ENCODE measurements at places on chromosomes 12 and 14.

DNA sequence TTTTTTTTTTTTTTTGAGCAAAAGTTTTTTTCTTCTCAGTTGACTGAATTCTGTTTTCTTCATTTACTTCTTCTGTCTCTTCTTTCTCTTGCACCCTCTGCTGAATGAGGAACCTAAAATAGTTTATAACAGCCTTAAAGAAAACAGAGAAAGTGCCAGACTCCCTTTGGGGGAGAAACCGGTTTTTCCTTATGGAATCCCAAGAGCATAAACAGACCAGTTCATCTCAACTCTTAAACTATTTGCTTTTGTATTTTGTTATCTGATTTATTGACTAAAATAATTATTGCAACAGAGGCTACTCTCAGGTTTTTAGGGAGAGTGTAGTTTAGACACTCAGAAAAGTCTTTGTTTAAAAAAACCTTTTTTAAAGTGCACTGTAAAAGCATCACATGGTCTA, 30.2 kb downstream of the ST8SIA1 start:
- DNase-seq = no peak

GRCh38 chr14:33335366-33335765, 396.7 kb downstream of the NPAS3 start:
- DNase-seq = no peak

DNA sequence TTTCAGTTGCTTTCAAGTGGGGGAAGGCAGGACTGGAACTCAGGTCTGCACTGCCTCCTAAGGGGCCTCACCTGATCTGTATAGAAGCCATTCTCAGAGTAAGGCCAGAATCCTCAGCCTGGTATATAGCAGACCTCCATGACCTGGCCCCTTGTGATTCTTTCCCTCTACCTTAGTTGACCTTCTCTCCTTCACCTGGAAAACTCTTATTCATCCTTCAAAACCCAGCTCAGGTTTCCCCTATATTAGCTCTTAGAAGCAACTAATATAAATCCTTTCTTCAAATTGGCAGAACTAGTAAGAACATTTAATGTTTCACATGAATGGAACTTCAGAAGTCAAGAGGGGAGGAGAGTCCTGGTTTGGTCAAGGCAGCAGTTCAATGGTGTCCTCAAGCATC, 26.0 kb upstream of the WSCD2 start:
- no peak for DNase-seq

- no peak for DNase-seq
Measured at GRCh38 chr14:101808020-101808641, 46.6 kb downstream of the PPP2R5C start.

DNA sequence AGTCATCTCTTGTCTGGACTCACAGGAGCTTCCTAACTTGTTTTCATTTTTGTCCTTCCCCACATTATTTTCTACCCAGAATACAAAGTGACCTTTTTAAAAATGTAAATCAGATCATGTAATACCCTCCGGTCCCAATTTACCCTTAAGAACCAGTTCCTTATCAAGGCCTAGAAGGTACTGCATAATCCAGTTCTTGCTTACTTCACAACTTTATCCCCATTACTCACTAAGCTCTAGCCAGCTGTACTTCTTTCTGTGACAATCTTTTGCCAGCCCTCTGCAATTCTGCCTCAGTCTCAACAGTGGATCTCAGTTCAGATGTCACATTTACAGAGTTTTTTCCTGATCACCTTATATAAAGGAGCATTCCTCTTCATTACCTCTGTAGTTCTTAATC, 11.6 kb downstream of the RAP1B start:
- no peak for DNase-seq

DNA sequence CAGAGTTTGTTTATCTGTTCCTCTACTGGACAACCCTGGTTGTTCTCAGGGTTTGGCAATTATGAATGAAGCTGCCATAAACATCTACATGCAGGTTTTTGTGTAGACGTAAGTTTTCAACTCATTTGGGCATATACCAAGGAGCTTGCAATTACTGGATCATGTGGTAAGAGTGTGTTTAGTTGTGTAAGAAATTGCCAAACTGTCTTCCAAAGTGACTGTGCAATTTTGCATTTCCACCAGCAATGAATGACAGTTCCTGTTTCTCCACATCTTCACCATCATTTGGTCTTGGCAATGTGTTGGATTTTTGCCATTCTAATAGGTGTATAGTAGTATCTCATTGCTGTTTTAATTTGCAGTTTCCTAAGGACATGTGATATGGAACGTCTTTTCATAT, 39.8 kb upstream of the FBXO33 start:
- no peak for DNase-seq
